ENCODE measurements at places on chromosomes 5 and 9. TPM values are rescaled to one million over a fixed set of nuclear protein-coding genes. Genes with fewer than 3 reads are reported as not detected.

The STXBP1 gene
- 36.9 TPM for total RNA-seq

The IGIP gene
- total RNA-seq: 12.0 TPM

The NR4A3 gene
- total RNA-seq: 6.2 TPM

DNA sequence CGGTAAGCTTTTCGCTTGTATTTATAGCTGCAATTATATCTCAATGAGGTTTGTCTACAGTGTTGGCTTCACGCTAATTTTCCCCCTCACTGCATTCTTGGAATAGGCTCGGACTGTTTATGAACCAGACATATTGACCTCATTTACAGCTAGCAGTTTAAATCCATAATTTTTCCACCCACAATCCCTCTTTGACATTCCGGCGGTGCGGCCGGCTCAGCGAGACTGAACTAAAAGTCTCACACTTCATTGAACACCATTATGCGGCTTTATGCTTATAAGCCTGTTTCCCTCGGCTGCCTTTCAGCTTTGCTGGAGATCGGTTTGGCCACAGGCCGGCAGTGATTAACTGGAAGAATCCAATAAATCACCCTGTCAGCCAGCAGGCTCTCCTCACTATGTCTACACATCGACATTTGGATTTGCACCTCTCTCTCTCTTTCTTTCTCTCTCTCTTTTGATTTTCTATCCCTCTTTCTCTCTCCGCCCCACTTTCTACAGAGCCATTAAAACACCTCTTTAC is 315.0 kb upstream of the TLE4 start:
- H3K27me3 ChIP-seq: peaks cover 41% of the 10 kb centered on the region
- H3K4me3 ChIP-seq: peak overlapping the region; percentile 17
- DNase-seq: no peak
- no peaks in the 10 kb centered on the region for H3K4me1 ChIP-seq
- no peaks in the 10 kb centered on the region for H3K36me3 ChIP-seq

GRCh38 chr5:133234273-133234672 is 182.5 kb downstream of the HSPA4 start:
- no peak overlapping the region for H3K4me3 ChIP-seq
- peaks cover 10% of the 10 kb centered on the region for H3K4me1 ChIP-seq
- no peak for DNase-seq
- H3K27ac ChIP-seq: no peak overlapping the region
- peaks cover 27% of the 10 kb centered on the region for H3K27me3 ChIP-seq
- H3K36me3 ChIP-seq: no peaks in the 10 kb centered on the region

DNA sequence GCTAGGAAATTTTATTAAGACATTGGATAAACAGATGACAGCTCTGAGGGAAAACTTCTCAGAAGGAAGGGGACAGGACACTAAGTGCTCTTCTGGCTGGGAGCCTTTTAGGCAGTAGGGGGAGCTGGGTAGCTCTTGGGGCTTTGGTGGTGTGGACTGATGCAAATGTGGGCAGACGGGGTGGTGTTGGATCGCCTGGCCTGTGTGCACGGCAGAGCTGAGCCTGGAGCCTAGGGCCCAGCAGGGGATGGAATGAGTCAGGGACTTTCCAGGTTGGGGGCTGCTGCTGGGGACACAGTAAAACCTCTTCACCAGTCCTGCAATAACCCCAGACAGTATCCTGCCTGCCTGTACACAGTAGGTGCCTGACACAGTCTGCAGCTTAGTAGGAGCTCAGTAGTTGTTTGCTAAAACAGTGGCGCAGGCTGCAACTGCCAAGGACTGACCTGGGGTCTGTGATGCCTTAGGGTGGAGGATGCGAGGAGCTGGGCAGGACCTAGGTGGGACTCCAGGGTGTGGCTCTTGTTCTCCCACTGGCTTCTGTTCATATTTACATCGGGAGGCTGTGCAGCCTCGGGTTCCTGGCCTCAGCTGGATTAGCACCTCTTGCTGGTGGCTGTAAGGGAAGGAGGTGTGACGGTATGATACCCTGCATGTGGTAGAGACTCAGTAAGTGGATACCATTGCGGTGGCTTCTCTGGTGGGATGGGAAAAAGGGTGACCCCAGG is 83.8 kb downstream of the DAB2IP start:
- H3K36me3 ChIP-seq: no peaks in the 10 kb centered on the region
- peak overlapping the region; percentile 99 for H3K27ac ChIP-seq
- peaks cover 95% of the 10 kb centered on the region for H3K4me1 ChIP-seq
- no peak for DNase-seq

DNA sequence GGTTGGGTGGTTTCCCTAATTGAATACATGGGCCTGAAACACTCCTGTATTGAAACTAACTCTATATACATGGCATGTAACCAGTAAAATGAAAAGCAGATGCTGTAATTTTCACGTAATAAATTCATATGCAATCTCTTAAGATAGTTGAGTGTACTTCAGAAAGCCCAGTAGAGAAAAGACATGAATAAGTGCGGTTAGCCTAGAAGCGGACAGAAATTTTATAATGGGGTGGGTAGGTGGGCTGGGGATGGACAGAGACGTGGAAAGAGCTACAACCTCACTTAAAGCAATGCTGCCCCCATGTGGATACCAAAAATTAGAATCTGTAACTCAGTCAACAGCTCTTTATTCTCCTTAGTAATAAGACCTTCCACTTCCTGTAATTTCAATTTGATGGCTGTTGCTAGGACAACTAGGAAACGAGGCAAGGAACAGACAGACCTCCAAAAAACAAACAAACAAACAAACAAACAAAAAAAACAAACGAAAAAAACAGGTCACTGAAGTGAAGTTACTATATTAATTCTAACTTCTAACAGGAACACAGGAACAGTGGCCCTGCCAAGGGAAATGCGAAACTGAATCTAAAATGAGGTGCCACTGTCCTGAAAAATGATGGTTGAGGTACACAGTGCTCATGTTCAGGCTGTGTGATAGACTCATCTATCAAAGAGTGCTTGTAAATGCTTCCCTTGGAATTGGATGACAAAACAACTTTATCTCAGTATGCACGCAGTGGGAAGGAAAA is 103.4 kb upstream of the GNA14 start:
- peaks cover 23% of the 10 kb centered on the region for H3K4me1 ChIP-seq
- H3K27ac ChIP-seq: peak overlapping the region; percentile 14
- no peaks in the 10 kb centered on the region for H3K36me3 ChIP-seq
- H3K27me3 ChIP-seq: no peaks in the 10 kb centered on the region
- DNase-seq: no peak
- no peak overlapping the region for H3K4me3 ChIP-seq

DNA sequence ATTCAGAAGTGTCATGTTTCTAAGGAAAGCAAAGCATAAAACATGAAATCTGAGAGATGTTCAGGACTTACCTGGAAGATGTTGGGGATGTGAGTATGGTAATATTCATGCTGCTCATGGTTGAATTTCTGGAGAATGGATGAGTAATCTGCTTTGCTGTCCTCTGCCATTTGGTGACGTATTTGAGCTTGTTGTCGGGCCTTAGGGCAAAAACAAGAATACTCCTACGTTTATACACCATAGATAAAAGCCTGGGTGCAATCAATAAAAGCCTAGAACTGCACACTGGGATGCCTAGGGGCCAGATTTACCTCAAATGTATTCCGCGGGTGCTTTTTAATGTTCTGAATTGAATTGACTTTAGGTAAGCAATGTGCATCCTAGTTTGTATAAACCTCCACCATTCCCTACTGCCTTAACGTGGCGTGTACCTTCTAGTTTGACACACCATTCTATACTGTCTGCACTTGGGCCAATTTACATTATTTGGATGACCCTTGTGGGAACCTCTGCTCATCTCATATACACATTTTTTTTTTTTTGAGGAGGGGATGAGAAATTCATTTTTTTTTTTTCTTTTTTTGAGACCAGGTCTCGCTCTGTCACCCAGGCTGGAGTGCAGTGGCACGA is 94.4 kb downstream of the USP20 start:
- peaks cover 39% of the 10 kb centered on the region for H3K4me1 ChIP-seq
- no peak for DNase-seq
- no peak overlapping the region for H3K4me3 ChIP-seq
- H3K36me3 ChIP-seq: peaks cover 42% of the 10 kb centered on the region
- H3K27me3 ChIP-seq: no peaks in the 10 kb centered on the region
- no peak overlapping the region for H3K27ac ChIP-seq

GRCh38 chr9:84932915-84933527 is 263.5 kb downstream of the NTRK2 start:
- no peaks in the 10 kb centered on the region for H3K36me3 ChIP-seq
- H3K4me3 ChIP-seq: no peak overlapping the region
- no peaks in the 10 kb centered on the region for H3K27me3 ChIP-seq
- no peak for DNase-seq

Data from left ventricle myocardium inferior (tissue), 1 donor.